ENCODE measurements at places on chromosomes 5 and 9. TPM values are rescaled to one million over a fixed set of nuclear protein-coding genes. Genes with fewer than 3 reads are reported as not detected.

PPP2R2B gene
- not detected for total RNA-seq

IFNE gene
- not detected for total RNA-seq

GRM6 gene
- total RNA-seq, result not detected

FSD1L gene
- total RNA-seq, result 17.6 TPM

DELE1 gene
- 65.0 TPM for total RNA-seq

GPR150 gene
- 0.31 TPM for total RNA-seq

FBN2 gene
- 4.2 TPM for total RNA-seq

CTSV gene
- total RNA-seq, result 0.83 TPM

BAAT gene
- 0.37 TPM for total RNA-seq

UIMC1 gene
- total RNA-seq, result 23.3 TPM

SPATA31D4 gene
- total RNA-seq, result not detected

OBP2B gene
- not detected for total RNA-seq

NEURL1B gene
- total RNA-seq, result 3.8 TPM

FOXI1 gene
- total RNA-seq, result not detected

TEX53 gene
- not detected for total RNA-seq

All from myocyte (in vitro differentiated cells).